ENCODE measurements at places on chromosomes 6 and 20. TPM values are rescaled to one million over a fixed set of nuclear protein-coding genes. Genes with fewer than 3 reads are reported as not detected.

GRCh38 chr6:149761438-149761837 lies 11.9 kb downstream of the PCMT1 start:
- DNase-seq: no peak

DNA sequence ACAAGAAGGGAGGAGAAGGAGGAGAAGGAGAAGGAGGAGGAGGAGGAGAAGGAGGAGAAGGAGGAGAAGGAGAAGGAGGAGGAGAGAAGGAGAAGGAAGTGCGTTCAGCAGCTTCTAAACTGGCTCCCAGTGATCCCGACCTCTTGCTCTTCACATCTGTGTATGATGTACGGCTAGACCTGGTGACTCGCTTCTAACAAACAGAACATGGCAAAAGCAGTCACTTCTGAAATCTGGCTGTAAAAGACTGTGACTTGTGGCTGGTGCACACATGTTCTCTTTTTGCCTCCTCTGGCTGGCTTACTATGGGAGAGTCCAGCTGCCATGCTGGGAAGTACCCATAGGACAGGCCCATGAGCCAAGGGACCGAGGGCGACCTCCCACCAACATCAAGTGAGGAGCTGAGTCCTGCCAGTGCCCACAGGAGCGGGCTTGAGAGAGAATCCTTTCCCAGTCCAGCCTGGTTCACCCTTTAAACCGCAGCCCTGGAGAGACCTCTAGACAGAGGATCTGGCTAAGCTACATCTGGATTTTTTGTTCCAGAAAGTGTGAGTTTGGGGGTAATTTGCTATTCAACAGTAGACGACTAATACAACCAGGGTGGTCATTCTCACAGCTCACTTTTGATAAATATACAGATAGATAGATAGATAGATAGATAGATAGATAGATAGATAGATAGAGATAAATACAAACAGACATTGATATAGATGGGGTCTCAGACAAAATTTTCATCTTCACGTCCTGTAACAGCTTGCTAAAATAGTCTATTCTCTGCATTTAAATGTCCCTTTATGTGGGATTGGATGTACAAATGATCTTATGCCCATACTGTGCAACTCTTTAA lies 42.3 kb downstream of the RPP40 start:
- DNase-seq: no peak

DNA sequence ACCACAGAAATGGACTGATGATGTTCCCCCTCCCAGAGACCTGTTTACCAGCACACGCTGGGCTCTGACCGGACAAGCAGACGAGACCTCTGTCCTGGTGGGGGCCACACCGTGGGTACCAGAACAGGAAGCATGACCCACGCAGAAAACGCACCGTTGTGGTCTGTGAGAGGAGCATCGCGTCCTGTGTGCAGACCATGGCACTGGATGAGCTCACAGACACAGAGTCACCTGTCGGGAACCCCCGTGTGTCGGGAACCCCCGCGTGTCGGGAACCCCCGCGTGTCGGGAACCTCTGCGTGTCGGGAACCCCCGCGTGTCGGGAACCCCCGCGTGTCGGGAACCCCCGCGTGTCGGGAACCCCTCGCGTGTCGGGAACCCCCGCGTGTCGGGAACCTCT lies 37.4 kb downstream of the MYT1 start:
- DNase-seq: no peak

ADTRP gene
- not detected for total RNA-seq

DNA sequence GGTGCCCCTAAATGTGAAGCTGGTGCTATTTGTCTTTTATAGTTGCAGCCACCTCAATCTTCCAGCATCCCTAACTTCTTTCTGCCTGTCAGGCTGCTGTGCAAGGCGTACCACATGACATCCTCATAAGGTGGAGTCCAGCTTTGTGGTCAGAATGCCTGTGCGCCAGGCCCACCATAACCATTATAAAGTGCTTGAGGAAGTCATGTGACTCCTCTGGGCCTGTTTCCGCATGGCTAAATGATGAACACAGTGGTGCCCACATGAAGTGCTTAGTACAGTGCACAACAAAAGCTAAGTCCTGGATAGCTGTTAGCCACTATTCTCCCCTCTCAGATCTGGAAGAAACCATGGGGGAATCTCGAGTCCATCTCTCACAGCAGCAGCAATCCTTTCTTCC lies 75.6 kb downstream of the INSM1 start:
- no peak for DNase-seq

DNA sequence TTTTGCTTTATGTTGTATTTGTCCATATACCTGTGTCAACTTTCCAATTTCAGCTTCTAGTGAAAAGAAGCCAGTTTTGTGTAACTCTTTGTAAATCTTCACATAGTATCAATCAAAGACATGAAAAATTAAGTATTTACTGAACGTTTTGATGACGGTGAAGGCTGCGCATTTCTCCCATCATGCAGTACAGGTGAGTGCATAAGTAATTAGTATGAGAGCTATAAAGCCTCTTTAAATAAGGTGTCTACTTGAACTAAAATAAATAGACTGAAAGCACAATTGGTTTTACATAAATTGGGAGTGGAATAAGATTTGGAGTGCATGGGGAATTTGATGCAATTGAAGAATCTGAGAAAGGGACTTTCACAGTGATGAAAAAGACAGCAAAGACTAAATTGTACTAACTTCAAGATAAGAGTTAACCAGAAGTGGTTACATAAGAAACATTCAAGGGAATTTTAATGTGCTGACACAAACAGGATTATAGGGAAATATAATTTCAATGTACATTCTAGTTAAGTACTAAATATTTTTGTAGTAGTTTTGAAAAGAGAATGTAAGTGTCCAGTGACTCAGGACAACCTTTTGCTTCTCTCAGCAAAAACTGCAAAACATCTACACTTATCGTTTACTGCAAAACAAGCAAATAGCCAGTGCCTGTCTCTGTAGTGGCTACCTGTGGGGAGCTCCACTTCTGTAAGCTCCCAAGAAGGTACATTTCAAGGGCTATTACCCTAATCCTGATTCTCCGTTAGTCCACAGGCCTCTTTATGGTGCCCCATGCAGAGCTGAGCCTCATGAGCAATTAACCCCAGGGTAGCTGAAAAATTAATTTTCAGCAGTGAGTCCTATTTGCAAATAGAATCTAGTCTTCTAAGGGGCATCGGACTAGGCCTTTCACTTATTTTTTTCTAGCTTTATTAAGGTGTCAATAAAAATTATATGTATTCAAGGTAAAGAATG lies 13.0 kb downstream of the TENT5A start:
- DNase-seq: no peak

AVP gene
- total RNA-seq: not detected

GRCh38 chr6:6942831-6943230 lies 164.9 kb upstream of the RREB1 start:
- DNase-seq: peak; percentile 21

DNA sequence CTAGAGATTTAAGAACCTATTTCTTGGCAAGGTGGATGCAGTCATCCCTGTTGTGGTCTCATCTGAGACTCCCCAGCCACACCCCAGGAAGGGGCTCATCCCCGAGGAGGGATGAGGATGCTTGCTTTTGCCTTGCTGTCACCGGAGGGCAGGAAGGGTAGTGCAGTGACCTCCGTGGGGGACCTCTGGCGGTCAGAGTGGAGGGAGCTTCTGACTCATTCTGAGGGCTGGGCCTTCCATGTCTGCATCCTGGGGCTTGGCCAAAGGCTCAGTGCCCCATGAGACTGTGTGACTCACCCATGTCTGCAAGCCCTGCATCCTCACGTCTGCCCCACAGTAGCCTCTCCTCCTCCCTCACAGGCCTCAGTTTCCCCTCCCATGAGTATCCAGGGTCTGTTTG lies 38.7 kb downstream of the UQCC2 start:
- peak; percentile 87 for DNase-seq

RTF2 gene
- 54.3 TPM for total RNA-seq

- DNase-seq: no peak
These were observed 28.9 kb upstream of the CCR6 start for GRCh38 chr6:167093922-167094432.

- peak; percentile 46 for DNase-seq
These were observed 1.3 kb upstream of the NDUFAF4 start for GRCh38 chr6:96899019-96899418.

DNA sequence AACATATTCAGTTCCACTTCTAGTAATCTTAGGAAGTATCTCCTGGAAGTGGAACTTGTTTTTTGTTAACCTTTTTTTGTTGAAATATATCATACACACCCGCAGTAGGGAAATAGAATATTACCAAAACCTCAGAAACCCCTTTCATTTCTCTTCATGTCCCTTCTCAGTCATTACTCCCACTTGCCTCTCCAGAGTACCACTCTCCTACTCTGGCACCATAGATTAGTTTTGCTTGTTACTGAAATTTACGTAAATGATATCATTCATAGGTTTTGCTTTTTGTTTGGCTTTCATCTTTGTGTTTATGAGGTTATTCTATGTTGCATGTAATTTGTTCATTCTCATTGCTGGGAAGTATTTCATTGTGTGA lies 52.8 kb downstream of the ZFAND3 start:
- DNase-seq: no peak

DNA sequence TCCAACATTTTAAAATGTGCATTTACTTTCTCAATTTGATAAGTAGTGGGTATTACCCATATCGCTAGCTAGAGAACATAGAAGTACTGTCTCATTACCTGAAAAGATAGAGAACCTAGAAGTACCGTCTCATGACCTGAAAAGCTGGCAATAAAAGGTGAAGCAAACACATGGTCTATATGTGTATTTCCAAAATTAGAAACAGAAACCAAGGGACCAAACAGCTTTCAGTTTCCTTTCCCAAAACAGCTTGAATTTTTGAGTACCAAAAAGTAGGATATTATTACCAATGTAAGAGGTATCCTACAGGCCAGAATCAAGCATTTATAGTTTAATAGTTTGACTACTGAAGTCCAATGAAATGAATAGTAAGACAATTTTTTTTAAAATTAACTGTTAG lies 77.2 kb downstream of the KIF13A start:
- DNase-seq: no peak

DNA sequence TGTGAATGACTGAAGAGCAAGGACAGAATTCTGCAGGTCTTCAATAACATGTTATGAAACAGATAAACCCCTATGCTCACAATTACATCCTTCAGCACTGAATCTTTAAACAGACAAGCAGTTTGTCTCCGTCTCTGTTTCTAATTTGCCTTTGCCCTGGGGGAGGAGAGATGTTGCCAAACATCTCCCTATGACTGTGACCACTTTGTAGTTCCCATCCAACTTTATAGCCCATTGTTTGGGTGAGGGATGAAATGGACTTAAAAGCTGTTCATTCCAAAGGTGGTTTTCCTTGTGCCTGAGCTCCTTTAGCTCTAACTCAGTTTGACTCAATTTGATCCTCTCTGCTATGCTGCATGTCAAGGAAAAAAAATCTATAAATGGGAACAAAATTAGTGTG lies 19.5 kb upstream of the ADTRP start:
- no peak for DNase-seq

MYBL2 gene
- total RNA-seq: not detected

BMP6 gene
- 8.1 TPM for total RNA-seq

GRCh38 chr20:52129611-52130010 lies 62.0 kb downstream of the ZFP64 start:
- no peak for DNase-seq

- DNase-seq: no peak
These were observed 149.8 kb upstream of the AKIRIN2 start for GRCh38 chr6:87851674-87852299.

CDH4 gene
- total RNA-seq: 0.87 TPM

DNA sequence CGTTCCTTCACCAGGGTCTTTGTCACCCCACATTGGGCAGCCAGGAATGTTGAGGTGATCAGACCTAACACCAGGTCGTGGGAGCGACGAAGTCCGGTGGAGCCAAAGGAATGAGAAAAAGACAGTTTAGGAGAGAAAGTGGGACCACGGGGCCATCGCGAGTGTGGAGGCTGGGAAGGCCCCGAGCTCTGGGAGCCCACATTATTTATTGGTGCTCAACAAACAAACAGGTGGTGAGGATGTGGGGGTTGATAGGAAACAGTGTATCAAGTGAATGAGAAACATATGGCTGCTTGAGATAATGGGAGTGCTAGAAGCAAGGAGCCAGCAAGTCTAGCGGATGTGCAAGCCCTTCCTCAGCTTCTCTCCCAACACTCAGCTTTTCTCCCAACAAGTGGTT lies 287.1 kb upstream of the SGK1 start:
- DNase-seq: no peak

Data from tibial nerve (tissue), 4 donors.